ENCODE measurements at places on chromosomes 1 and 21.

GRCh38 chr1:98827041-98827440 lies 165.5 kb downstream of the SNX7 start:
- no peak for DNase-seq

- peak; percentile 47 for DNase-seq
Observed at GRCh38 chr1:2528966-2529783, 888 bp downstream of the HES5 start.

- peak; percentile 95 for DNase-seq
Observed at GRCh38 chr1:48853006-48853405, 76.3 kb upstream of the BEND5 start.

GRCh38 chr21:45639206-45640000 lies 4.1 kb upstream of the PCBP3 start:
- DNase-seq: no peak

DNA sequence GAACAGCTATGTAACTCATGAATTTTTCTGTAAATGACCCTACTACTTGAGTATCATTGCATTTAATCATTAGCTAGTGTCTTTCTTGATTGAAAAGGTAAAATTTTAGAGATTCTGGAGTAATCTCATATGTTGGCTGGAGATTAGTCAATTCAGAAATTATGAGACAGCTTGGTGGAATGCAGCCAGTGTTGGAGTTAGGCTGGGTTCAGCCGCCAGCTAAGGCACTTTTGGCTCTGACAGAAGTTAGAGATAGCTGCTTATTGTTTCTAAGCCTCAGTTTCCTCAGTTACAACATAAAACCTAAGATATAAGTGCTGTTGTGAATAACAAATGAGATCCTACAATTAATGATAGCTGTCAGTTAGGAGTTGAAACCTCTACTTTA lies 49.4 kb downstream of the TBCE start:
- peak; percentile 55 for DNase-seq

DNA sequence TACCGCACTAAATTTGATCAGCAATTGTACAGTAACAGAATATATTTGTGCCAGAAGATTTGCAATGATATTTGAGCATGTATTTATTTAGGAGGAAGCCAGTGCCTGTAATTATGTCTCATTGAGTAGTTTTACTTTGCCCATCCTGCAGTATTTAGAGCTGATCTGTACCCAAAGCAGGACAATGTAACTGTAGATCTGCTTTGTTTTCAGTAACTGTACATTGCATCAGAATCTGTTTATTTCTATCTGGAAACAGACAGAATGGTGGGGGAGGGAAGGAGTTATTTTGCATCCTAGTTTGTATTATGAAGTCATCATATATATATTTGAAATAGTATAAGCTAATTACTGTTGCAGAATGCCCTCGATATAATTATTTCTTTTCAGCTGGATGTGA lies 36.2 kb upstream of the LRRC8C start:
- no peak for DNase-seq

DNA sequence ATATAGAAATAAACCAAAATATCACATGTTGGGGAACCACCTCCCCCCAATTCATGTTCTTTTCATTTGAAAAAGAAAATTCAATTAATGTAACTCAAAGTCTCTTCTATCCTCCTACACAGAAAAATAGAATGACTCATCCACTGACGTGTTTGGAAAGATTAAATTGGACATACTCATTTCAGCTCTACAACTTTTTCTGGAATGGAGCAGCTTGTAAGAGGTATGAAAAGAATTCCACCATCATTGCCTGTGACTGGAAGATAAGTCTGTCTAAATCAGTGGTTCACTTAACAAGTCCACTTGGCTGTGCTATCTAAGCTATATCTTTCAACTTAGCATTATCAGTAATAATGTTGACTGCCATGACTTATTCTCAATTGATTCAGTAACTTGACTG lies 702.3 kb downstream of the BRINP3 start:
- peak; percentile 70 for DNase-seq

DNA sequence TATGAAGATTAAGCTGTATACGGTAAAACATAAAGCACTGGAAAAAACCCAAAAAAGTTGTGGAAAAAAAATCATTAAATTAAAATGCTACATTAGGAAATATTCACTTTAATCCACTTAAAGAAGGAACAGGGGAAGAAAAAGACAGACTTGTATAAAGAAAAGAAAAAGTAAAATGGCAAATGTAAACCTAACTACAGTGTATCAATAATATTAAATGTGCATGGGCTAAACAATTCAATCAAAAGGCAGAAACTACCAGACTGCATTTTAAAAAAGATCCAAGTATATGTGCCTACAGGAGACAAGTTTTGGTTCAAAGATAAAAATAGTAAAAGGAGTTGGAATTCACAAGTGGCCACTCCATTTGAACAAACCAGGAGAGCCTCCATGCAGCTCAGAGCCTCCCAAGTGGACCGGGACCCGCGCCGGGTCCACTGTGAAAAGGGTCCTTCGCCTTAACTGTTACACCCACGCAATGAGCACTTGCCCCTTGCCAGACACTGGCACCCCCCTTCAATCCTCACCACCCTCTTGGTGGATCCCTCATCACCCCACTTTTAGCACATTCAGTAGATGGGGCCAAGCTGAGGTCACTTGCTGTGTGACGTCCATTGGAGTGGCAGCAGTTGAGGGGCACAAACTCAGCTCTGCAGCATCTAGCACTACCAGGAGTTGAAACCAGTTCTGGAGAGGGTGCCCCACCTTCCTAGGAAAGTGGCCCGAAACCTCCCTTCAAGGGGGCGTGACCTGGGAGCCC lies 898 bp downstream of the C1orf174 start:
- peak; percentile 22 for DNase-seq

DNA sequence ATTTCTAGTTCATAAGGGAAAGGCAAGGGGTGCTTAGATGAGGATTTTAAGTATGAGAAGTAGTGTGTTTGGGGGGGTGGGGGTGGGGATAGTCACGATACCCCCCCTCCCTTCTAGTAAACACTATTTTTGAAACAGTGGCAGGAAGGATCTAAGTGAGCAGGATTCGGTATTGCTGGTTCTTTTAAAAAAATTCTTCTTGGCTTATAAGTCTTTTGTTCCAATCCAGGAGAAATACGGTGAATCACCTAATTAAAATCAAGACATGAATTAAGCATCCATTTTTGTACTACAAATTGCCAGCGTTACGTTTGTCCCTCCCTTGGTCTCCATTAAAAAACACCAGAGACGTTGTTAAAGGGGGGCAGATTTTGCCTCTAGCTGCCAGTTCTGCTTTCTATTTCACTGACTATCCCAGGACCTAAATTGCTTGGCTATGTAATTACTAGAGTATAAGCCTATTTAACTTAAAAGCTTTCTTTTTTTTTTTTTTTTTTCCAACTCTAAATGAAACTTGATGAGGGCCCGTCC lies 911 bp downstream of the LMO4 start:
- no peak for DNase-seq

GRCh38 chr1:197103300-197103699 lies 36.2 kb upstream of the F13B start:
- peak; percentile 45 for DNase-seq

DNA sequence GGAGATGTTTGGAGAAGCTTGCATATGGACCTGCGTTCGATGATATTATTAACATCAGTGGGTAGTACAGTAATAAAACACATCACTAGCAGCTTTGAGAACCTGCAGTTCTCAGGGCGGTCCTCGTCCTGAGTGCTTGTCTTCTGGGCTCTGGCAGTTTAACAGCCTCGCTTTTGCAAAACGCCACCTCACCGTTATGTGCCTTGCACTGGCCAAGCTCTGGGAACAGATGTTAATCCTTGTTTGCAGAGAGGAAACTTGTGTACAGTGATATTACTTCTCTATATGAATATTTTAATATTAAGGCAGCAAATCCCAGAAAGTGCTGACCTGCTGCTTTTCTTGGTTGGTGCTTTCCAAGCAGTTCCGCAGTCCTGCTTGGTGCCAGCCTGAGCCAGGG lies 167.4 kb upstream of the TMEM51 start:
- no peak for DNase-seq

DNA sequence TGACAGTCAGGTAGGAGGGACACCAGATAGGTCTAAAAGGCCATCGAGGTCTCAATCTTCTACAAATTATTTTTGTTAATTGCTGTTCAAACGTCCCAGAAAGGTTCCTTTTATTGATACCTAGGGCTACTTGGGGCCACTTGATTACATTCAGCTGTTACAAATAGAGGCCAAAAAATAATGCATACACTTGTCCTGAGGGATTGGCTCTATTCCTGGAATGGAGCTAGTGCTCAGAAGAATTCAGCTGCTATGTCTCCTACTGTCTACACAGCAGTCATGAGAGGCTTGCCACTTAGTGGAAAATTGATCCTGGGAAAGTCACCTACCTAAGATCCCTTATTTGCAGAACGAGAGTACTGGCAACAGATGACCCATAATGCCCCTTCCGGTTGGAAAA lies 498.3 kb downstream of the ADGRL2 start:
- no peak for DNase-seq

DNA sequence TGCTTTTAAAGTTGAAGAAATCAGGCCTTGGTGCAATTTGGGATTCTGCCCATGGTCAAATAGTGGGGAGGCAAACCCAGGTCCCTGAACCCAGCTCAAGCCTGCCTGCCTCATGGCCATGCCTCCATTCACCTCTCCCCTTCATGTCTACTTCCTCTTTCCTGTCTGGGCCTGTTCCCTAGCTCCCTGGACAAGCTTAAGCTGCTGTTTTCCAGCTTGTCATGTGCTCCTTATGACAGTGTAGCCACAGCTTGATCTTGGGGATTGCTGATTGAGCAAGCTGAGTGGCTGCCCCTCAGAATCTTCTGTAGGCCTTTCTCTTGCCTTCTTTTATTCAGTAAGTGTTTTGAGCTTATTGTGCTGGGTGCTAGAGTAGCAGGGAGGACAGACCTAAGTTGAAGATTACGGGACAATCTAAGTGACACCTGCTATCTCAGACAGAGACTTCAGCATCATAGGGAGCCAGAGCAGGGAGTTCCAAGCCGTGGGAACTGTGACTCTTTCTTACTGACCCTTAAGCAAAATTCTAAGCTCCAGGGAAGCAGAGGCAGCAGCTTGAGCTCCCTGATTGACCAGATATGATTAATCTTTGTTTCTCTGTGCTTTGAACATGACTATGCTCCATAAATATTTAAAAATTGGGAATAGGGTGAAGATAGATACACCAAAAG lies 520 bp upstream of the MR1 start:
- DNase-seq: peak; percentile 23

DNA sequence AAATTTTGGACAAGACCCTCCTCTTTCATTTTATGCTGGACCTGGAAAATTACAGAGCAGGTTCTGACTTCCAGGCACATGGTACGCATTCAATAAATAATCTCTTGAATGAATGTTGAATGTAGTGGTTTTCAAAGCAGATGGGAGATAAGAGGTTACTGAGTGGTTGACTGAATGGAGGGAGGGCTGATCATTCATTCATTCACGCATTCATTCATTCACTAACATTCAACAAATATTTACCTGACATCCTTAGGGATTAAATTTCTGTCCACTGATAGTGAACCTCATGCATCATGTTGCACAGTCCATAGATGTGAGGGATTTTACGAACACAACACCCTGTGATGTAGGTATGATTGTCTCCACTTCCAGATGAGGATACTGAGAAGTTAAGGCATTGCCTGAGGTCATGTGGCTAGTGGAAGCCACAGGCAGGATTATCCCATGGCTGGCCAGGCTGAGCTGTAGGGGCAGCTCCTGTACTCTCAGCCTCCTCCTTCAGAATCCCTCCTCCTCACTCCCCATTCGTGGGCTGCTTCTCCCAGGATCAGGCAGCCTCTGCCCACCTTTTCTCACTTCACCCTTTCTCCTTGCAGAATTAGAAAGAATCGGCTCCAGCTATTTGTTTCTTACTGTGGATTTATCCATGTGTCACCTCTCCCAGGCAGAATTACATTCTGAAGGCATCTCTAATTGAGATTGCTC lies 48.4 kb upstream of the ATP5PO start:
- no peak for DNase-seq

DNA sequence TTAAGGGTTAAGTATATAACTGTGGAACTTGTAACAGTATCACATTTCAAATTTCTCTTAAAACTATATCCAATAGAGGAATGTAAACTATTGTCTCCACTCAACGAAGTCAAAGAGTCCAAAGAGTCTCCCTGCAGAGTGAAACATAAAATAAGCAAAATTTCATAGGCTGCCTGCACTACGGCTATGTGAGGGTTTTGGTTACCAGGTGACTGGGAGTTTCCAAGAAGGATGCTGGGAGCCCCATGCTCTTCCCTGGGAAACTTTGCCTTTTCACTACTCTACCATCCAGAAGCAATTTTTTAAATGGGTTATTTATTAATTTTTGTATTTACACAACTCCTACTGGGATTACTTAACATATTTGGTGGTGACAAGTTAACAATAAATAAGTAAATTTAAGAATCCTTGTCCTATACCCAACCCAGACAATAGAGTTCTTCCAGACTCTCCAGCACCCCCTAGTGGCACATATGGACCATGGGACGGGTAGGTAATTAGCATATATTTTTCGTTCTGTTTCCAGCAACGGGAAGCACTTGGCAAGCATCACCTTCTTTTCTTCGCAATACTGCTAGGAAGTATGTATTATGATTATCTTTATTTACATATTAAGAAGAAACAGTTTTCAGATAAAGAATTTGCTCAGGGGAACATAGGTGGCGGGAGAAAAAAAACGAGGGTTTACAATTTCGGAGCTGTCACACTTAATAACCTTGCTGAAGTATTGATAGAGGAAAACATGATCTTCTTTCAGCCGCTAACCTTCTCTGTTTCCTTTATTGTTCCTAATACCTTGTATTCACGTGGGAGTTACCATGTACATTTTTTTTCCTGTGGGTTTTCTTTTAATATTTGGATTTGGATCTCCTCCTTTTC lies 3.5 kb downstream of the FMO2 start:
- DNase-seq: peak; percentile 54

DNA sequence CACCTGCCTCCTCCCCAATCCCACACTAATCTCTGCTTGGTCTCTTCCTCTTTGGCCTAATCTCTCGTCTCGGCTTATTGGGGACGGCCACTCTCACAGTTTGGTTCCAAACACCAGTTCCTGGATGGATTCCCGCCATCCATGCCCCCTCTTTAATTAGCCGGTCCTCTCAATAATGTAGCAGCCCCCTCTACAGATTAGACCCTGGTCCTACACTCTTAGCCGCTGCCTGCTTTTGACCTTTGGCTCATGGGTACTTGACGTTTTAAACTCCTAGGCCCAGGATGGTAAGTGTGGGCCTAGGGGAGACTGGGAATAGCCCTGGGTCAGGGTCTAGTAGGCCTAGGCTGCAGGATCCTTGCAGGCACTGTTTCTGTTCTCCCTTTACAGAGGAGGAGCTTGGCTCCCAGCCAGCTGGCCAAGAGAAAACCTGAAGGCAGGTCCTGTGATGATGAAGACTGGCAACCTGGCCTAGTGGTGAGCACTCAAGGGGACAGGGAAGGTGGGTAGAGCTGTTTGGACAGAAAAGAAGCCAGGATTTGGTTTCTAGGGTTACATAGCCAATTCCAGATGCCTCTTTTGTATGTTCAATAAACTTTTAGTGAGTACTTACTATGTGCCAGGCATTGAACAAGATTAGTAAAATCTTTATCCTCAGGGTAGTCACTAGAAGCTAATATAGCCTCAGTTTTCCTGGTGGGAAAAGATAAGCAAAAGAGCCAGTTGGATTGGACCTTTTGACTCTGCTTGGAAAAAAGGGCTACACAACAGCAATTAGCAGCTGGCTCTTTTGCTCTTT lies 758 bp downstream of the RAD54L start:
- DNase-seq: peak; percentile 24
